ENCODE measurements at places on chromosomes 11 and 22.

GRCh38 chr22:27247701-27248434 is 553.7 kb downstream of the MN1 start:
- DNase-seq, result peak; percentile 87

GRCh38 chr11:24064309-24064903 is 432.4 kb upstream of the LUZP2 start:
- DNase-seq, result no peak

DNA sequence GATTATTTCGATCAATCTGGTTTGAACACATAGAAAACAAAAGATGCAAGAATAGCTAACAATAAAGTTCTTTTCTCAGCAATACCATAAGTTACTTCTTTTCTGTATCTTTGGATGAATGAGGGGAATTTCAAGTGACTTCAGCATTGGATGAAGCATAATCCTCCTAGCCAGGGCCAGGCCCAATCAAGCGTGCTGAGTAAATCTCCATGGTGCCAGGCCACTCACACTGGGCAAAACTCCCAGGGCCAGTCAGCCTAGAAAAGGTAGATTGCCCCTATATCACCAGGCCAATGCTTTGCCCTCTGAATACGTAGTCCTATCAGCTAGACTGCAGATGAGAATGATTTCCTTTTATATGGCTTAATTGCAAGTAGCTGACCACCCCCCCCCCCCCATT is 6.0 kb downstream of the CNTF start:
- no peak for DNase-seq

DNA sequence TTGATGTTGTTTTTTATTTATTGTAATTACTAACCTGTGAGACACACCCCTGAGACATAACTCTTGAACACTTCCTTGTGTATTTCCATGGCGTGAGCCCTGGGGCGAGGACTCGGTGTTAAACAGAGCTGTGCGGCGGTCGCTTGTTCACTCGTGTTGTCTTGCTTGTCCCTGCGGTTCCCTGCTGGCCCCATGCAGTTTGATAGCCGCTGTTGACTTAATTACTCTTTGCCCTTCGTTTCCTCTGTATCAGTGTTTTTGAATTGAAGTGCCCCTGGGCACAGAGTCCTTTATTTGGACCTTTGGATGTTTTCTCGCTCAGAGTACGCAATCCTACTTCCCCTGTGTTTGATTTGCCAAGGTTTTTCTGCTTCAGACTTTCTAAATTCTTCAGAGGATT is 52.7 kb downstream of the TBC1D22A start:
- DNase-seq, result no peak

GRCh38 chr11:113534625-113535024 is 59.4 kb upstream of the DRD2 start:
- no peak for DNase-seq

GRCh38 chr22:47167056-47167455 is 404.6 kb downstream of the TBC1D22A start:
- DNase-seq, result no peak

GRCh38 chr11:9530020-9530621 is 43.3 kb upstream of the WEE1 start:
- DNase-seq, result no peak

- no peak for DNase-seq
These were observed 231.1 kb downstream of the TENM4 start for GRCh38 chr11:79209540-79210266.

DNA sequence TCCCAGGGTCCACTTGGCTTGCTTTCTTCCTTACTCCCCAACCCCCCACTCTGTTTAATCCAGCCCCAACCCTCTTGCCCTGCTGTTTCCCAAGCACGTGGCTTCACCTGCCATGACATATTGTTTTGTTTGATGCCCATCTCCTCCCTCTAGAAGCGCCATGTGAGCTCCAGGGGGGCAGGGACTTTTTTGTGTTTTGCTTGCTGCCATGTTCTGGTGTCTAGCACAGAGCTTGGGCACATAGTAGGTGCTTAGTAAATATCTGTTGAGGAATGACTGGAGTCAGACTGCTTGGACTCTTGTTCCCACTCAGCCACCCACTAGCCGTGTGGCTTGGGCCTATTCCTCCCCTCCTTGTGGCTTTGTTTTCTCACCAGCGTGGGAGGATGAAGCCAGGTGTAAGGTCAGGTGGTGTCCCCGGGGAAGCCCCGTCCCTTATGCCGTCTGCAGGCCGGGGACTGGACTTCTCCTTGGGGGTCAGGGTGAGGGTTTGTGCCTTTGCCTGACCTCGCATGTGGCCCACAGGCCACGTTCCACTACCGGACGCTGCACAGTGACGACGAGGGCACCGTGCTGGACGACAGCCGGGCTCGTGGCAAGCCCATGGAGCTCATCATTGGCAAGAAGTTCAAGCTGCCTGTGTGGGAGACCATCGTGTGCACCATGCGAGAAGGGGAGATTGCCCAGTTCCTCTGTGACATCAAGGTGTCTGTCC is 3.8 kb downstream of the AIP start:
- DNase-seq, result no peak

GRCh38 chr11:36014898-36015665 is 71.2 kb downstream of the LDLRAD3 start:
- DNase-seq, result no peak

GRCh38 chr11:40877981-40878380 is 581.5 kb downstream of the LRRC4C start:
- no peak for DNase-seq

- DNase-seq, result no peak
These were observed 375.5 kb upstream of the NARS2 start for GRCh38 chr11:78949976-78950690.

DNA sequence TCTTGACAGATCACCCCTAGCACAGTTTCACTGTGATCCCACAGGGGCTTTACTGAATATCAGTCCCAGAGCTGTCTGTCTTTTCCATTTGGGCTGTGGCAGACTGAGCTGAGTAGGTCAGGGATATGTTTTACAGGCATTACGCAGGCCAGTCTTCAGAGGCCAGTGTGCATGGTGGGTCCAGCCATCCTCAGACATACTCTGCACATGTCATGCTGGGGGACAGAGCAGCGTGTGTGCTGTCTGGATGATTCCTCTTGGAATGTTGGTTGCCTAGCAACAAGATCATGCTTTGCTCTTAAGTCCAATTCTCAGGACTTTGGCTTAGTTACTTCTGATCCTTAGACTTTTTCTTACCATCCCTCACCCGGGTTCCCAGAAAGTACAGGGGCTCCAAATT is 736.5 kb downstream of the DLG2 start:
- no peak for DNase-seq

DNA sequence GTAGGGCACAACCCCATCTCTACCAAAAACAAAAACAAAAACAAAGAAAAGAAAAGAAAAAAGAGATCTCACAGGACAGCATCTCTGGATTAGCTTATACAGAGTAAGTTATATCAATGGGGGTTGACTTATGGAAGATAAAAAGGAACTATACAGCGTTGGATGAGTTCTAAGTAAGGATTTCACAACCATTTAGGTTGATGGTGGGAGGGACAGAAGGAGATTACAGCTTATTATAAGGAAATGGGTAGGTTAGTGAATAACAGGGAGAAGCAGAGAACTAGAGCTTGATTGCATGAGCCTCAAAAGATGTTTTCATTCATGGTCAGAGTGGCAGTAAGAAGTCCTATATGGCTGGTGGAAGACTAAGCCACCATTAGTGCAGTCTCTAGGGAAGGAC is 60.3 kb downstream of the CECR2 start:
- DNase-seq, result no peak

GRCh38 chr11:69373251-69373635 is 79.3 kb downstream of the MYEOV start:
- no peak for DNase-seq

GRCh38 chr11:78038697-78039313 is 15.7 kb upstream of the KCTD14 start:
- DNase-seq, result no peak

DNA sequence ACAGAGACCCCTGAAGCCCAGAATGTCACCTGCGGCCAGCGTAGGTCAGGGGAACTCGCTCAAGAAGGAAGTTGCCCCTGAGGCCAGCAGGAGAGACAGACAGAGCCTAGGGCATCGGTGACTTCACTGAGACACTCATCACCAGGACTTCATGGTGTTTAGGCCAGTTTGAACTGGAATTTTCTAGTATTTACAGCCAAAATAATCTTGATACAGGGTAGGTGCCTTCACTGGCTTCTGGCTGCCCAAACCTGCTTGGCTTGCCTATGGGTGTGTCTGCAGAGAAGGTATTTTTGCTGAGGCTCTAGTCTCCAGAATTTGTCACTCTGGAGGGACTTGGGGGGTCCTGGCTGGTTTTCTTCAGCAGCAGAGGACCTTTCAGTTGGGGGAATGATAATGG is 86.6 kb downstream of the FBXO7 start:
- DNase-seq, result no peak

- DNase-seq, result no peak
These were observed 8.0 kb upstream of the CCDC90B start for GRCh38 chr11:83294208-83294607.

GRCh38 chr11:26851696-26852095 is 129.8 kb upstream of the SLC5A12 start:
- no peak for DNase-seq

DNA sequence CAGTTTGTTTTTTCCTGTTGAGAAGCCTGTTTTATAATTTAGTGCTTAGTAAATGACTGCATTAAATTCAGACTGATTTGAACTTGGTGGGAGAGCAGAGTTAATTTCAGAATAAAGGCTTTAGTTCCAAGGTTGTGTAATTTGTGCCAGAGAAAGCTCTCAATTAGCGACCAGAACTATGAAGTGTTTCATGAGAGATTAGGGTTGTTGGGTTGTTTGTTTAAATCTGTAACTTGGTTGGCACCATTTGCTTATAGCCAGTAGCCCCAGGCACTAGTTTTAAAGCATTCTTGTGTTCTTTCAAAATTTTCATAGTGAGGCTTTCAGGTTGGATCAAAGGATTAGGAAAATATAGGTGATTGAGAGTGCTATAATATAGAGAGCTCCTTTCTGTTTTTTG is 25.5 kb downstream of the UVRAG start:
- DNase-seq, result no peak

DNA sequence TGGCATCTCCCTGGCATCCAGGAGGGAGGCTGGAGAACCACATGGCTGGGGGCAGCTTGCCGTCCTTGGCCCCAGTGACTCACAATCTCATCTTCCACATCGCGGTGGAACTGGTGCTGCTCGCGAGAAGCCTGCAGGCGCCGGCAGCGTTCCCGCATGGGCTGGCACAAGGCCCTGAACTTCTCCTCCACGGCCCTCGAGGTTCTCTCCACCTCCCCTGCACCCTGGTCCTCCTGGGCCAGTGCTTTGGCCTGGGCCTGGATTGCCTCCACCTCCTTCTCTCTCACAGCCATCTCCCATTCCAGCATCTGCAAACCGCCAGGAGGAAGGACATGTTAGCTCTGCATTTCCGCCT is 16.3 kb upstream of the RBM4B start:
- DNase-seq, result no peak

DNA sequence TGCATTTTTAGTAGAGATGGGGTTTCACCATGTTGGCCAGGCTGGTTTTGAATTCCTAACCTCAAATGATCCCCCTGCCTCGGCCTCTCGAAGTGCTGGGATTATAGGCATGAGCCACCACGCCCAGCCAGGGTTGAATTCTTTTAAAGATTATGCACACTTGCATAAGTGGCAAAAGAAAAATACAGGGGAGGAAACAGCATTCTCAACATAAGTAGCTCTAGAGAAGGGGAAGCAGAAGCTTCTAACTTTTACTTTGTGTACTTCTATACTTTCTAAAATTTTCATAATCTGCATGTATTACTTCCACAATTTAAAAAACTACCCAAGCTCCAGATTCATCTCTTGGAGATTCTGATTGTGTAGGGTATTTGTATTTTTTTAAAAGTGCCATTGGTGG is 108.0 kb downstream of the SLC1A2 start:
- no peak for DNase-seq

- DNase-seq, result peak; percentile 5
These were observed 23.5 kb upstream of the SPTY2D1 start for GRCh38 chr11:18657673-18658072.

DNA sequence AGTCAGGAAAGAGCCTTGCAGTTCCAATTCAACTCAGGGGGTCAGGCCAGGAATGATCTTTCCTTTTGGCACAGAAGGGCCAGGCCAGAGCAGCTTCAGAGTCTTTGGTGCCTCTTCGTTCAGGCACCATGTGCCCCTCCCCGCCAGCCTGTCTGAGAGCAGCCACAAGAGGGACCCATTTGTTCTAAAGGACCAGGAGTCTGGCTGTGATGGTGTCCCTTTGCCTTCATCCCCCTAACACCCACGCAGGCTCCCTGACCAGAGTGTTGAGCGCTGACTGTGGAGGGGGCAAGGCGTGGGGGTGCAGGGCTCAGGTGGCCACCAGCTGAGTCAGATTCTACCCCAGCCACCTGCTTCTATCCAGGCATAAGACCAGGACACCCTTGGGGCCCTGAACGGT is 156.4 kb downstream of the TTC17 start:
- peak; percentile 53 for DNase-seq

DNA sequence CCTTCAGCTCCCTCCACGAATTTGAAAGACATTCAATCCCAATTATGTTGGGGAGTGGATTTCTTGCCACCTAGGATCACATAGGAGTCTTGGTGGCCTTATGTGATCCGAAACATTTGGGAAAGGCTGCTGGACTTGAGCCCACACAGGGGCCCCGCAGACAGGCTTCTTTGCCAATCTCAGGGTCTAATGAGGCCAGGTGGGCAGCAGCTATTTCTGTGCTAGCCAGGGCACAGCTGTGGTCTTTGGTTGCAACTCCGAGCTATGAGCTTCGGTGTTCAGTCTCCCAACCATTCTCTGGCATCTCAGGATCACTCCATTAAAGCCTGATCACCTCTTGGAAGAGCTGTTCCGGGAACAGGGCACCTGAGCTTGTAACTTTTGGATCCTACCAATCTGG is 84.4 kb downstream of the TP53I11 start:
- no peak for DNase-seq

GRCh38 chr11:35974882-35975589 is 31.2 kb downstream of the LDLRAD3 start:
- no peak for DNase-seq

GRCh38 chr11:47271328-47271727 is 1.4 kb downstream of the MADD start:
- no peak for DNase-seq

- no peak for DNase-seq
These were observed 548.1 kb downstream of the CNTN5 start for GRCh38 chr11:99568808-99569207.

GRCh38 chr22:37267135-37267587 is 15.1 kb upstream of the CYTH4 start:
- peak; percentile 60 for DNase-seq

GRCh38 chr11:34124885-34125668 is 19.6 kb downstream of the NAT10 start:
- DNase-seq, result no peak

DNA sequence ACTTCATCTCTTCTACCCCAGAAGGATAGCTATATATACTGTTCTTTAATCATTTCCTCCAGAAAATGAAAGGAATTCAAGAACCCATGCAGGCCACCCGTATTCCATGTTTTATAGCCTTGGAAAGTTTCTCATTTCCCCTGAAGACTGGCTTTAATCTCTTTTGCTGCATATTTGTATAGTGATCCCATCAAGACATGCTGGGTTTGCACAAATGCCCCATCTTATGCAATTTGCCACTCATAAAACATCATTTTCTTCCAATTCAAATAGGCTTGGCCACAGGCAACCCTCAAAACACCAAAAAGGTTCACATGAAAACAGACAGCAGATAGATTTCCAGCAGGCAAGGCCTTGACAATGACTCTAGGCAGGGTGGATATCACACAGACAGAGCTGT is 28.3 kb upstream of the APOA1 start:
- peak; percentile 63 for DNase-seq

Measured in A673 (cell line).